ENCODE measurements at places on chromosomes 16 and 17.

- DNase-seq: peak; percentile 1
Measured at GRCh38 chr16:20300312-20301097, 26.8 kb downstream of the GP2 start.

GRCh38 chr17:14205992-14206461 is 30.6 kb downstream of the CDRT15 start:
- no peak for DNase-seq

GRCh38 chr17:65008882-65009281 is 47.7 kb downstream of the GNA13 start:
- DNase-seq: no peak

- DNase-seq: no peak
Measured at GRCh38 chr17:14310101-14310500, 9.2 kb downstream of the HS3ST3B1 start.

GRCh38 chr16:49855280-49855821 is 561 bp downstream of the ZNF423 start:
- peak; percentile 28 for DNase-seq

GRCh38 chr16:84096447-84097005 is 20.2 kb downstream of the MBTPS1 start:
- no peak for DNase-seq

DNA sequence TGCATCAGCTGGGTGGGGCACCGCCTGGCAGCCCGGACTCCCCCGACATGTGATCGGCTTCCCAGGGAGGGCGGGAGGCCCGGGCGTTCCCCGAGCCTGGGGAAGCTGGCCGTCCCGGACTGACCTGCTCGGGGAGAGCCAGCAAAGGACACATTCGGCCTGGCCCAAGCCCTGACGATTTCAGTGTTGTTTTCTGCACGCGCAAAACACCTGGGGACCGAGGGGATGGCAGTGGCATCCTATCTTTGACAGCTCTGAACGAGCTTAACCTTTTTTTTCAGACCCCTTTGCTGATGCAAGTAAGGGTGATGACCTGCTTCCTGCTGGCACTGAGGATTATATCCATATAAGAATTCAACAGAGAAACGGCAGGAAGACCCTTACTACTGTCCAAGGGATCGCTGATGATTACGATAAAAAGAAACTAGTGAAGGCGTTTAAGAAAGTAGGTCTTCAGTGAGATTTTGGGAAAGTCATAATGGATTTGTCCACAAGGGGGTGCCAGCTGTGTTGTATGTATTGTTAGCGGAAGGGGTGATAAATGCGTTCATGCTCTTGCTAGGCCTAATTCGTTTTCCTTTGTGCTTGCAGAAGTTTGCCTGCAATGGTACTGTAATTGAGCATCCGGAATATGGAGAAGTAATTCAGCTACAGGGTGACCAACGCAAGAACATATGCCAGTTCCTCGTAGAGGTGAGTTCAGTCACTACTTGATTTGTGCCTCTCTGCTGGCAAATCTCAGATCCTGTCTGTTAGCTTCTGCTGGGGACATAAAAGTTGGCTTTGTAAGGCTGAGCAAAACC is 1.0 kb downstream of the EIF1 start:
- no peak for DNase-seq

DNA sequence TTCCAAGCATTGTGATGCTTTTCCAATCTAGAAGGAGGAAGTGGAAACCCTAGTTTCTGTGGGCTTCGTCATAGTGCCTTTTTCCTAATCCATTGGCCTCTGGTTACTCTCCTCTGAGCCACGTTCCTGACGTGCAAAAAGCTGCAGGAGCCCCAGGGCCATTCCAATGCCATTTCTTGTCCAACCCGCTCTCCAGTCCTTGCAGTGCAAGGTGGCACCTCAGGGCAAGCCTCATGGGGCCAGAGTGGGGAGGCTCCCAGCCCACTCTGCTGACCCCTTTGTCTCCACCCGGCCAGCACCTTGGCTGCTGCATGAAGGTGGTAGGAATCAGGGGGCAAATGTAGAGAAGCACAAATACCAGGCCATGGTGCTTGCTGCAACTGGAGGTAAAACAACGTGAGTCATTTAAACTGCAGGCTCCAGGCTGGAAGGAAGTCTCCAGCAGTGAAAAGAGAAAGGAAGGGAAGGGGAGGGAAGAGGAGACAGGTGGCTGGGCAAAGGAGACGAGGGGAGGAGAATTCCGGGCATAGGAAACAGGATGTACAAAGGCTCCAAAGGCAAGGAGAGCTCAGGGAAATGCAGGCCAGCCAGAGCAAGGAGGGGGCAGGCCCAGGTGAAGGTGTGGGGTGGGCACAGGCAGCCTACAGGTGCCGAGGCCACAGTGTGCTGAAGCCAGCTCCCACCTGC is 168.2 kb upstream of the TNRC6C start:
- no peak for DNase-seq

- no peak for DNase-seq
Measured at GRCh38 chr16:26175944-26176343, 484.2 kb downstream of the HS3ST4 start.

GRCh38 chr16:10992797-10993196 is 48.4 kb downstream of the CLEC16A start:
- DNase-seq: no peak

DNA sequence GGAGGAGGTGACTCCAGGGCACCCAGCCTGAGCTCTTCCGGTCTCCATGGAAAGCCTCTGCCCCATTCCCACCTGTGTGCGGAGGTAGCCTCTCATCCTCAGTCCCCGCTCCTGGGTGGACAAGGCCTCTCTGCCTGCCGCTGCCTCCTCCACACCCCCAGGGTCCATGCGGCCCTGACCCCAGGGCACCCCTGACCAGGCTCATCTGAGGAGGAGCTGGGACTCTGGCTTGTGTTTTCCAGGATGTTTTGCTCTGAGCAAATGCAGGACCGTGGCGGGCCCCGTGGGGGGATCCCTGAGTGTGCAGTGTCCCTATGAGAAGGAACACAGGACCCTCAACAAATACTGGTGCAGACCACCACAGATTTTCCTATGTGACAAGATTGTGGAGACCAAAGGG is 6.9 kb downstream of the CD300A start:
- no peak for DNase-seq

GRCh38 chr17:72471296-72471695 is 350.5 kb downstream of the SOX9 start:
- no peak for DNase-seq

GRCh38 chr17:36196131-36196486 is 449 bp downstream of the CCL3L1 start:
- DNase-seq: no peak

- DNase-seq: no peak
Measured at GRCh38 chr16:71282943-71283342, 6.3 kb downstream of the CMTR2 start.

- DNase-seq: no peak
Measured at GRCh38 chr16:78967948-78968347, 632.6 kb downstream of the MAF start.

DNA sequence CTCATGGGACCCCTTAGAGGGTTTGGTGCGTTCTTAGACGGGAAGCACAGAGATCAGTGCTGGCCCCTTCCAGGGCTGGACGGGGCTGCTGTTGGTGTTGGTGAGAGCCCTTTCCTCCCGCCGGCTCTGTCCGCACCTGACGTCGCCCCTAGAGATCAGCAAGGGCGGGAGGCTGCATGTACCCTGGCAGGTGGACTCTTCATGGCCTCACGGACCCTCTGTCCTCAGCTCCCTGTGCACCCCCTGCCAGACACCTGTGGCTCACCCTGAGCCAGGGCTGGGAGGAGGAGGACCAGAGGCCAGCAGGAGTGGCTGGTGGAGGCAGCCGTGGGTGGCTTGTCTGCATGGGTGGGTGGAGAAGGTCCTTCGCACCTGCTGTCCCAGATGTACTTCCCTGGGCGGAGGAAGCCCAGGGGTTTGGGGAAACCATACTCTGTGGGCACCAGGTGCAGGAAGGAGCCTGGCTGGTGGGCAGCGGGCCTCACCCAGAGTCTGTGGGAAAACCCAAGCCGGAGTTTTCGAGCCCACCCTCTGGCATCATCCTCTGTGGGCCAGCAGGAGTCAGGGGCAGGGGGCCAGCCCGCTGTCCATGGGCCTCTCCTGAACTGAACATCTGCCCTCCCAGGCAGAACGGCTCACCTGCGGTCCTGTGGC is 348.6 kb downstream of the SEC14L1 start:
- no peak for DNase-seq

- DNase-seq: no peak
Measured at GRCh38 chr17:80652756-80653330, 108.2 kb downstream of the RPTOR start.

DNA sequence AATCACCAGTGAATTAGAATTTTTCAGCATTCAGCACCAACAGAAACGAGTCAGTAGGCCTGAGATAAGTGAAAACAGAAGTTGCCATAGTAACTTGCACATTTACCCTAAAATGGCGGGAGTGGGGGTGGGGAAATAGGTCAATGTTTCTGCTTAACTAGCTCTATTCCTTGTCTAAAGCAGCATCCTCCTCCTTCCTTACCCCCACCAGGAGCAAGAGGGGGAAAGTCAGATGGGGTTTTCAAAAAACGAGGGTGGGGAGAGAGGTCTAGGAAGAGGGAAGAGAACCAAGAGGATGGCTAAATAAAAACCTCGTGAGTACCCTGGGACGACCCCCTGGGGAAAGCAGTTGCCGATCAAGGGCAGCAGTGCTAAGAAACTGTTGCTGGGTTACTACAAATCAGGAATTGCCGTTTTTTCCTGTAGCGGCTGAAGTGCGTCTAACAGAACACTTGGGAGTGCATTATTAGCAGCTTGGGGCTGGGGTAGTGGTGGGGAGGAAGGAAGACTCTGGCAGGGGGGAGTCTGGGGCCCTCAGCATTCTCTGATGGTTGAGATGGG is 34.4 kb upstream of the MNT start:
- DNase-seq: no peak

DNA sequence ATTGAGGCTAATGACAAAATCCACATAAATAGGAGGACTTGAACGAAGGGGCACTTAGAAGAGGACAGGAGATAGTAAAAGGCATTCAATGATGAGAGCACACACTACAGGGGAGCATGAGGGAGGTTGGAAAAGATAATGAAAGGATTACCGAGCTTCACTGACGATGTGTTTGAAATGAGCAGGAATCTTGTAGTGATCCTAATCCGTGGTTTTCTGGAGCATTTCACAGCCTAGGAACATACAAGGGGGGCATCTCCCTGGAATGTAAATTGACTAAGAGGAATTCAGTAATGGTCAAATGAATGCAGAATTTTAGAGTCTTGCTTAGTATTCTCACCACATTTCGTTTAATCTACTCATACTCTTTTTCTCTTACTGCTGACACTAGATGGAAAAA is 5.2 kb downstream of the ATMIN start:
- no peak for DNase-seq

DNA sequence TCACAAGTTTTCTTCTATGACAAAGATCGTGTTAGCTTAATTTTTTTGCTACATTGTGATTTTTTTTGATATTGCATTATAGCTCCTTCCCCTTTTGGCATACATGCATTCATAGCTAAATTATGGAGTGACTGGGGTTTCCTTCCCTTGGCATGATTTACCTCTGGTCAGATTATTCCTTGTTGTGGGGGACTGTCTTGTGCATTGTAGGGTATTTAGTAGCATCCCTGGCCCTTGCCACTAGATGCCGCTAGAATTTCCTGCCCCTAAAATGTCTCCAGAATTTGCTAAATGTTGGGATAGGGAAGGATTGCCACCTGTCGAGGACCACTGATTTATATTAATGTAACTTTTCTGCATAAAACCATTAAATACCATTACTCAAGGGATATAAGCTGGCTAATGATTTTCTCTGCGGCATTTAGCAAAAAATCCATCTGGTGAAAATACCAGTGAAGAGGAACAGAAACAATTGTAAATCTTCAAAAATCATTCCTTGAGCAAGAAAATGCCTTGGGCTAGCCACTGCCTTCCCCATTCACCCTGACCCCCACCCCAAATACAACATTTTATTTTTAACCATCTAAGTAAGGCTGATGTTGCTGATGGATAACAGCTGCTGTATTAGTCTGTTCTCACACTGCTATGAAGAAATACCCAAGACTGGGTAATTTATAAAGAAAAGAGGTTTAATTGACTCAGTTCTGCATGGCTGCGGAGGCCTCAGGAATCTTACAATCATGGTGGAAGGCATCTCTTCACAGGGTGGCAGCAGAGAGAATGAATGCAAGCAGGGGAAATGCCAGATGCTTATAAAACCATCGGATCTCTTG is 195.2 kb downstream of the MAP2K6 start:
- peak; percentile 40 for DNase-seq

DNA sequence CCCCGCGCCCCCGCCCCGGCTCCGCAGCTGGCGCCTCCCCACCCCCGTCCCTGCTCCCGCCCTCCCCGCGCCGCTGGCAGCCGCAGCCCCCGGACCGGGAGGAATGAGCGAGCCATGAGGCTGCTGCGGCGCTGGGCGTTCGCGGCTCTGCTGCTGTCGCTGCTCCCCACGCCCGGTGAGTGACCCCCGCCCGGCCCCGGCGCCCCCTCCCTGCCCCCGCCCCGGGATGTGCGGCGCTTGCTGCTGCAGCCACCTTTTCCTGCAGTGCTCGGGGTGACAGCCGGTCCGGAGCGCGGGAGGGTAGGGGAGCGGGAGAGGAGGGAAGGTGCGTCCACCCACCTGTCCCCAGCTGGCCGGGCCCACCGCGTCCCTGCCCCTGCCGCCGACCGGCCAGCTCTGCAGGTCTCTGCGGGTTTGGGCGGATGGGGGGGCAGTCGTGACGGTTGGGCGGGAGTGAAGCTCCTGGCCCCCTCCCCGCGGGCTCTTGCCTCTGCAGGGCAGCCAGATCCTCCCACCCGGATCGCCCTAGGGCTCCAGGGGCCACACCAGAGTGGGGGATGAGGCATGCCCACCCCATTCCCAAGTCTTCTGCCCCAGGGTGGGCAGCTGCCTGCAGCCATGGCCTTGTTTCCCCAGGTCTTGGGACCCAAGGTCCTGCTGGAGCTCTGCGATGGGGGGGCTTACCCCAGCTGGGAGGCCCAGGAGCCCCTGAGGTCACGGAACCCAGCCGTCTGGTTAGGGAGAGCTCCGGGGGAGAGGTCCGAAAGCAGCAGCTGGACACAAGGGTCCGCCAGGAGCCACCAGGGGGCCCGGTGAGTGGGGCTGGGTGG is 513 bp downstream of the ADAM11 start:
- no peak for DNase-seq

- DNase-seq: peak; percentile 28
Measured at GRCh38 chr17:73705594-73705993, 61.3 kb upstream of the SDK2 start.

- no peak for DNase-seq
Measured at GRCh38 chr17:69333561-69333960, 6.6 kb upstream of the ABCA5 start.

- no peak for DNase-seq
Measured at GRCh38 chr16:81492965-81493754, 48.6 kb downstream of the CMIP start.

GRCh38 chr17:56914581-56915273 is 878 bp upstream of the TRIM25 start:
- DNase-seq: no peak

GRCh38 chr17:29968271-29968670 is 26.8 kb downstream of the EFCAB5 start:
- no peak for DNase-seq

- no peak for DNase-seq
Measured at GRCh38 chr16:57084257-57084770, 8.1 kb upstream of the CPNE2 start.

DNA sequence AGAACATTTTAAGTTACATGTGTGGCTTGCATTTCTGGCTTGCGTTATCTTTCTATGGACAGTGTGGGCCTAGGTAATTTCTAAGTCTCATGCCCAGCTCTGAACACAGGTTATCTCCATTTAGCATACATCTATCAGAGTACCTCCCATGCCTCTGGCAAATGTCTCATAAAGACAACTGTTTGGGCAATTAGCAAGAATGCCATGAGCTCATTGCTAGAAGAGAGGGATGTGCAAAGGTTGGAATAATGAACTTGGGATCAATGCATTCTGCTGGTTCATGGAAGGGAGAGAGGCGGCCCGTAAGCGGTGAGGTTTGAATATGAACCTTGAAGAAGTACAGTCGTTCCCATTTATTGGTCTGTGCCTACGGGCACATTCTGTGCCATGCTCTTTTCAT is 14.4 kb downstream of the SYT17 start:
- DNase-seq: no peak
